ENCODE measurements at places on chromosomes 4 and X.

DNA sequence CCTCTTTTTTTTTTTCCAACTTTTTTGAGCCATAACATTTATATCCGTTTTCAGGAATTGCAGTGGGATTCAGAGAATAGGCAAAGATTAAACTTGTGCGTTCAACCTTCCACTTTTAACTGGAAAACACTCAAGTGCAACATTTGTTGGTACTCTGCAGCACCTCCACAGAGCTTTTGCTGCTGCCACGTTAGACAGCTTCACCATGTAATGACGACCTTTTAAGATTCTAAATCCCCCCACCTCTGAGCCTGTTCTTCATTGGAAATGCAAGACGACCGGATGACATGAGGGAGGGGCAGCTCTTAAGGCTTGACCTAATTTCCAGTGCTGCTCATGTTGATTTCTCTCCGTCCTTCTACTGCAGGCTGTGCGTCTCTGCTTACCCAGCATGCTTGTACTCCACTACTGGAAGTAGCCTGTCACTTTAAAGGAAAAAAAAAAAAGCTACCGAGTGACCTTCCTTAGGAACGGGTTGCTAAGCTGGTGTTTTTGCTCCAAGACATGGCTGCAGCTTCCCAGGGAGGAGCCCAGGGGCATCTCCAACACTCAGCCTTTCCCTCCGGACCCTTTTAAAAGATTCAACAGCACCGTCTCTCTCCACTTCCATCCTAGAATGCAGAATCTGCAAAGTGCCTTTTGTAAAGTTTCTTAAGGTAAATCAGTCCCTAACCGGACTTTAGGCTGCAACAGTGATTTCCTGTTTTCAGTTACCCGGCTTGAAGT lies at the start of gene CC2D2A:
Gene CC2D2A (plus strand): TSS at position 481 of the 726 bp plus-strand sequence. CDS start 6,051 bp downstream, outside the sequence.
- DNase-seq, result peak; percentile 65

DNA sequence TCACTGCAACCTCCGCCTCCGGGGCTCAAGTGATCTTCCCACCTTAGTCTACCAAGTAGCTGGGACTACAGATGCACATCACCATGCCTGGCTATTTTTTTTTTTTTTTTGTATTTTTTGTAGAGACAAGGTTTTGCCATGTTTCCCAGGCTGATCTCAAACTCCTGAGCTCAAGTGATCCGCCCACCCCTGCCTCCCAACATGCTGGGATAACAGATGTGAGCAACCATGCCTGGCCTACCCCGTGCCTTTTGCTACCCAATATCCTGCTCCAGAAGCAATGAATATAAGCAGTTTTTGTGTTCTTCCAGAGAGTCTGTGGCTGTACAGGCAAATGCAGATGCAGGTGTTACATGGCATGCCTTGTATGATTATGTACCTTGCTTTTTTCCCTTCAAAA lies 50.5 kb downstream of the TBC1D14 start:
- DNase-seq, result no peak

DNA sequence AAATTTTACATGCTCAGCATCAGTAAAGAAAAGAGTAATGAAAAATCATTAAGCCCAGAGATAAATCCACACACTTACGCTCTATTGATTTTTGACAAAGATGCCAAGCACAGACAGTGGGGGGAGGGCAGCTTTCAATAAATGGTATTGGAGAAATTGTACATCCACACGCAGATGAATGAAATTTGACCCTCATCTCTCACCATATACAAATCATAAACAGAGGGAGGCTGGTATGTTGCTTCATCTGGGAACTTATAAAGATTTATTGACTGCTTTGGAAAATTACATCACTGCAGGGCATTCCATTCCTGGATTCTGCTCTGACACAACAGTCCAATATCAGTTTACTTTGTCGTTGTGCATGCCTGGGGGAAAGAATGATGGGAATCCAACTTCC lies 58.4 kb upstream of the XAGE1A start:
- DNase-seq, result no peak

- no peak for DNase-seq
Observed at GRCh38 chr4:20362148-20362547, 110.4 kb downstream of the SLIT2 start.

GRCh38 chr4:60847614-60848013 lies 352.5 kb upstream of the ADGRL3 start:
- DNase-seq, result no peak

DNA sequence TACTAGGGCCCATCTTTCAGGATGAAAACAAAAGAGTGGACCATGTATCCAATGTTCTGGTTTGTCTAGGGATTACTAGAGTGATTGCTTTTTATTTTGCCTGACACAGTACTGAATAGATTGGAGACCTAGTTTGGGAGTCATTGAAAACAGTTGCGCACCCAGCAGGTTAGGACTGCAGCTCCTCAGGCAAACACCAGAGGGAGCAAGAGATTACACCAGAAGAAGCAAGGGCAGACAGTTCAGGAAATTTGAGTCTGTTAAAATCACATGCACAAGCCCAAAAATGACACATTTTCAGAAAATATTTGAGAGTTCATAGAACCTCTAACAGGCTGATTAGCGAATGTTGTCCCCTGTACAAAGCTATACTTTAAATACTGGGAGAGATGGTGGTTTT lies 55.6 kb downstream of the CYLC1 start:
- DNase-seq, result no peak

DNA sequence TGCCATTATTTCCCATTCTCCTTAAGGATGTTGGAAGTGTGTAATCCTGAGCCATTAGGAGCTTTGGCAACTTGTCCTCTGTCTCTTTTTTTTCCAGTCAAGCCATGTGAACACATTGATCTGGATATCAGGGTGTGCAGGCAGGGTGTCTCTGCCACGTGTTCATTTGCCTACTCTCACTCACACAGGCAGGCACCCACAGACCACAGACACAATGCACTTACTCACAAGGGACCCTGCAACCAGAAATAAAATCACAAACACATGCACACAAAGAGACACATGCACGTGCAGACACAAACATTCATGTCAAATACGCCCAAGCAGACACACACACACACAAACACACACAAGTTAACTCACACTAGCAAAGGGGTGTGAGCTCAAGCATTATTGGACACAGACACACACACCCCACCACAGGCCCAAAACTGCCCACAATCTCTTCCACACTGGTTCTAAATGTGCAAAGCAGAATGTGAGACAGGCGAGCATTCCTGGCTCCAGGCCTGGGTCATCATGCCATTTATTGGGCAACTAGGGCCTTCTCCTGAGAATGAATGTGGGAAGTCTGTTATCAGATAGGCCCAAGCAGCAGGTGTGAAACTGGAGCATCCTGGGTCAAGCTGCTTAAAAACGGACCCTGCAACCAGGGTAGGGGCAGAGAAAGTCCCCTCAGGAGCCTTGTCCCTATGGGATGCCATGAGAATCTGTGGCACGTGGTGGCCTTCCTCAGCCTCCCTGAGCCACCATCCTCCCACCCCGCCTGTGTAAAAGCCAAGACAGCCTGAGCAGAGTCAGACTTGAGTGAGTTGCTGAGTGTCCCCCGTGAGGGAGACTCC lies 63.4 kb downstream of the NBDY start:
- DNase-seq, result no peak

DNA sequence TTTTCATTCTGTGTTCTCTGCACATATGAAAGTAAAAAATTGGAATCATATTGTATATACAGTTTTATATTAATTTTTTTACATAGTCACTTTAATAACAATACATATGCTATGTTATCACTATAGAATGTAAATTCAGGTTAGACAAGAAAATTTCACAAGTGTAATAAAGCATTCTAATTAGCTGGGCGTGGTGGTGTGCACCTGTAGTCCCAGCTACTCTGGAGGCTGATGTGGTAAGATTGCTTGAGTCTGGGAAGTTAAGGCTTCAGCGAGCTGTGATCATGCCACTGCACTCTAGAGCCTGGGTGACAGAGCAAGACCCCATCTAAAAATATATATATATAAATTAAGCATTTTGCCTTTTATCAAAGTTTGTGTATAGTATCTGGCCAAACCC lies 95.7 kb downstream of the ANXA3 start:
- DNase-seq, result no peak

- DNase-seq, result peak; percentile 67
Observed at GRCh38 chr4:157885811-157886210, 287.0 kb downstream of the GASK1B start.

- no peak for DNase-seq
Observed at GRCh38 chr4:27005905-27006590, 145.4 kb downstream of the STIM2 start.

DNA sequence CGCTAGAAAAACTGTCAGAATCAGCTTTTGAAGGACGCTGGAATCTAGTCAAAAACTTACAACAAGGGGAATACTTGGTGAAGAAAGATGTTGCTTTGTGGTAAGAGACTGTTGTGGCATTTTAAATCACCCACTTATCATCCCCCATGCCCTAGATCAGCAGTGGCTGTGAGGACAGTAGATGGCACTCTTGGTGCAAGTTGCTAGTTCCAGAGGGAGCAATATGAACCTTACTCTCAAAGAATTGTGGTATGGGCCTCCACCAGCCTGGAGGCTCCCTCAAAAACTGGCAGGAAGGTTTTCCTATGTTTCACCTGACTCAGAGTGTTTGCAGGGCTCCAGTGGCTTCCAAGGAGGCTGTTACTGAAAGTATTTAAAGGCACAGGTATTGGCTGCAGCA lies 37.7 kb upstream of the SLC16A2 start:
- peak; percentile 60 for DNase-seq

DNA sequence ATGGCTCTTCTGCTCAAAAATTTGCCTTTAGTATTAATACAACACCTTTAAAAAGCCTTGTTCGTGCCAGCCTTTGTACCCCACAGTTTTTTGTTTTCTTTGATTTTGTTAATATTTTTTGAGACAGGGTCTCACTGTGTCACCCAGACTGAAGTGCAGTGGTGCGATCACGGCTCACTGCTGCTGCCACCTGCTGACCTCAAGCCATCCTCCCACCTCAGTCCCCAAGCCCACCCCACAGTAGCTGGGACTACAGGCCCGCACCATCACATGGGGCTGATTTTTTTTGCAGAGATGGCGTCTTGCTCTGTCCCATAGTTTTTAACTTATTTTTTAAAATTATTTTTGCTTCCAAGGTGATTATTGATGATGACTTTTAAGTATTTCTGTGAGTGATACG lies 134.0 kb downstream of the HTR2C start:
- no peak for DNase-seq

- no peak for DNase-seq
Observed at GRCh38 chr4:126766241-126766640, 866.5 kb upstream of the INTU start.

GRCh38 chr4:146790515-146790914 lies 151.8 kb downstream of the POU4F2 start:
- DNase-seq, result no peak

DNA sequence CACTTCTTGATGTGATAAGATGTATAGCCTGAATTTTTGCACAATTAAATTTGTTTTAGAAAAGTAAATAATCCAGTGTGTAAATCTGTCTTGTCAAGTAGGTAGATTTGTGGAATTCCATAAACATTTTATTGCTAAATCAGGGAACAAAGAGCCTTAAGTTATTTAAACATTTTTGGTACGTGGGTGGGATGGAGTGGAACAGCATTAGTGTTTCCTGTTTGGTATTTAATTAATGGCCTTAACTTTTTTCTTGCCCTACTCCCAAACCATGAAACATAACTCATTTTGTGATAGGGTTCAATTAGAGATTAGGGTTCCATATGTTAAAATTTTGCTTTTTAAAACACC lies 5.1 kb downstream of the NUDT9 start:
- no peak for DNase-seq

GRCh38 chrX:23575281-23575680 lies 92.0 kb upstream of the PRDX4 start:
- no peak for DNase-seq

Data from brain (organoid and tissue), 16 donors.